ENCODE measurements at places on chromosomes 2 and 18.

GRCh38 chr2:123502931-123503330 is 522.2 kb upstream of the CNTNAP5 start:
- no peak for DNase-seq

- DNase-seq = no peak
Measured at GRCh38 chr2:36553683-36554082, 44.3 kb downstream of the FEZ2 start.

GRCh38 chr2:53422979-53423378 is 344.6 kb upstream of the CHAC2 start:
- no peak for DNase-seq

DNA sequence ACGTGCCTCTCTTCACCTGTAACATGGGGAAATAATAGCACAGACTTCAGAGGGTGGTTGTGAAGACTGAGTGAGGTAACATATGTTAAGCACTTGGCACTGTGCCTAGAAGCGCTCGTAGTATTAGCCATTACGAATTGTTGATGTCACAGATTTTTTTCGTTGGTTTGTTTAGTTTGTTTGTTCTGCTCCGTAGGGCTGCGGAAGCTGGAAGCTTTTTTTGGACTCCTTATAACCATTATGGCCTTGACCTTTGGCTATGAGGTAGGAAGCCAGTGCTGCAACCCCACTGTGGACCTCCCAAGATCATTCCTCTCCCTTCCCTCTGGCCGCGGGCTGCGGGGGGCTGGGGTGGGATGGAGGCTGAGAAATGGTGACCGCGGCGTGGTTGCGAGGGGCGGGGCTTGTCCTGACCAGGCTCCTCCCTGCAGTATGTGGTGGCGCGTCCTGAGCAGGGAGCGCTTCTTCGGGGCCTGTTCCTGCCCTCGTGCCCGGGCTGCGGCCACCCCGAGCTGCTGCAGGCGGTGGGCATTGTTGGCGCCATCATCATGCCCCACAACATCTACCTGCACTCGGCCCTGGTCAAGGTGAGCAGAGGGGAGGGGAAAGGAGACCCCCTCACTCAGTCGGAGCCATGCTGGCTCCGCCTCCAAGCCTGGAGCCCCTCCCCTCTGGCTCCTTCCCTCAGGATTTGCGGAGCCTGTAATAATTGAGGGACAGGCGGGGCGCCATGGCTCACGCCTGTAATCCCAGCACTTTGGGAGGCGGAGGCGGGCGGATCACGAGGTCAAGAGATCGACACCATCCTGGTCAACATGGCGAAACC is 5.5 kb downstream of the SLC11A1 start:
- no peak for DNase-seq

- no peak for DNase-seq
Measured at GRCh38 chr18:5969989-5970403, 74.7 kb upstream of the TMEM200C start.

- no peak for DNase-seq
Measured at GRCh38 chr18:39215920-39216319, 1650.3 kb upstream of the CELF4 start.

DNA sequence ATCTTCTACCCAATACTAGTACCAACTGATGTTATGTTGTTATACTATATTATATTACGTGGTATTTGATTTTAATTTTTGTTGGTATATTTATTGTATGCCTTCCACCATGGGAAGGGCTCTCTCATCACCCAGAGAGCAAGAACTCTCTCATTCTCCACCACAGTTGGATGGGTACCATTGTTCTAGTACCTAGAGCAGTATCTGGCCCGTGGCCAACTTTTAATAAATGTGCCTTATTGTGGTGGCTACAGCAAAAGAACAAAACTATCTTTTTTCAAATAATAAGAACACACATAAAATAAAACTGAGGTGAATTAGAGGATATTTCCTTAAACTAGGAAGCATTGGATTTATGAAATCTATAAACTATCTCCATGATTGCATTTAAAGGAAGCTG is 71.8 kb downstream of the PID1 start:
- no peak for DNase-seq

DNA sequence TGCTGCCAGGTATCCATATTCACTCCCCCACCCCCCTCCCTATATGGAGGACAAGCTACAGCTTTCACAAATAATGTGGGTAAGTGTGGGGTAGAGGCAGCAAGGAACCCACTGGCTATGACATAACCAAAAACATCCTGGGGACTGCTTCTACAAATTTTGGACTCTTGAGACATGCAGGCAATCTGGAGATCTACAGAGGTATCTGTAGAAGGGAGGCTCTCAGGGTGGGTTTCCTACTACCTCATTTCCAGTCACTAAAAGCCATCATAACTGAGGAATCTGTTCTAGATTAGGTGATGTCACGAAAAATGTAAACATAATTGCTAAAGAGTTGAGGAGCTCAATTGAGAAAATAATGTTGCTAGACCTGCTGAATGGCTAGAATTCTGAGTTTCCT is 46.8 kb upstream of the WIPF1 start:
- DNase-seq = no peak

- DNase-seq = no peak
Measured at GRCh38 chr18:2910261-2910660, 63.5 kb downstream of the EMILIN2 start.

- no peak for DNase-seq
Measured at GRCh38 chr18:59908799-59909198, 9.0 kb downstream of the PMAIP1 start.

- no peak for DNase-seq
Measured at GRCh38 chr2:127514485-127514884, 11.8 kb downstream of the IWS1 start.

GRCh38 chr18:77905449-77906055 is 655.9 kb downstream of the GALR1 start:
- DNase-seq = no peak

- DNase-seq = no peak
Measured at GRCh38 chr2:678964-679363, 1.8 kb upstream of the TMEM18 start.

DNA sequence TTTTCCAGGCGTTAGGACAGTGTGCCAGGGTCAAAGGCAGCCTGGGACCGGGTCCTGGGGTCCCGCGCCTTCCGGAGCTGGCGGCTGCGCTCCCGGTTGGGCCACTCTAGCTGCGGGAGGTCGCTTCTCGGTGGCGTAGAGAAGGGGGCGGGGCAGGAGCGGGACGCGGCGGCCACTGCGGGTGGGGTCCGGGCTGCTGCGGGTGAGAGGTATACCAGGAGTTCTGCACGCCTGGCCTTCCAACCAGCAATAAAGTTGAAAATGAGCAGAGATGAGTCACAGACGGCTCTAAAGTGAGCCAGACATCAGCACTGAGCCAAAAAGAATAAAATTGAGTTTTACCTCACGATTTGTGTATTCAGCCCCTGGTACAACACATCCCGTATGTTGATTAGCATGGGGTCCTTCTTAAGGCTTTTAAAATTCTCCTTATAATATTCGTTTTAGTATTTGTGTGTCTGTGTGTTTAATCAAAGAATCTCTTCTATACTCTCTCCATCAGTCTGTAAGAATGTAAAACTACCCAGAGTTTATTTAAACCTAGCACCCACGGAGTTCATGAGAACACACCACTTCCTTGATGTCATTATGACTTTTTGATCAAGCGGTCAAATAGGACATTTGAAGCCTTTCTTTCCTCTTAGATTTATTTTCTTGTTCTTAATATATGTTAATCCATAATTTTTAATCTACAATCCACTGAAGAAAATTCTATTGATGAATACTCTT is at the start of gene C1GALT1C1L:
C1GALT1C1L (minus strand) TSS at position 108 of the 729 bp plus-strand sequence; CDS start at position 1, 107 bp downstream.
- DNase-seq = peak; percentile 73

DNA sequence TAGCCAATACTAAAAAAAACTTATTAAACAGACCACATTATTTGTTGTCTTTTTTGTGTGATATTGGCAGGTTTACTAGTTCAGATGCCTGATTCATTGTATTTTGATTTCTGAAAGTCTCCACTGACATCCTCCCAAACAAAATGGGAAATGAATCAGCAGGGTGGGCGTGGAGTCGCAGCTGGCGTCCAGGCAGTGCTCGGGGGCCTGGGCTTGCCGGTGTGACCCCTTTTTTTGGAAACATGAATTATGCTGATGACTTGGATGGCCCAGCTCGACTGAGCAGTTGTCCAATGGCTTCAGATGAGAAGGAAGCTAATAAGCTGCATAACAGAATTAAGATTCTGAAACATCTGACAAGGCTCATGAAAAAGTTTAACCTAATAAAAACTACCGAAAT is 1.7 kb upstream of the KCNG2 start:
- DNase-seq = no peak

GRCh38 chr2:74646201-74646600 is 1.9 kb downstream of the M1AP start:
- DNase-seq = no peak

DNA sequence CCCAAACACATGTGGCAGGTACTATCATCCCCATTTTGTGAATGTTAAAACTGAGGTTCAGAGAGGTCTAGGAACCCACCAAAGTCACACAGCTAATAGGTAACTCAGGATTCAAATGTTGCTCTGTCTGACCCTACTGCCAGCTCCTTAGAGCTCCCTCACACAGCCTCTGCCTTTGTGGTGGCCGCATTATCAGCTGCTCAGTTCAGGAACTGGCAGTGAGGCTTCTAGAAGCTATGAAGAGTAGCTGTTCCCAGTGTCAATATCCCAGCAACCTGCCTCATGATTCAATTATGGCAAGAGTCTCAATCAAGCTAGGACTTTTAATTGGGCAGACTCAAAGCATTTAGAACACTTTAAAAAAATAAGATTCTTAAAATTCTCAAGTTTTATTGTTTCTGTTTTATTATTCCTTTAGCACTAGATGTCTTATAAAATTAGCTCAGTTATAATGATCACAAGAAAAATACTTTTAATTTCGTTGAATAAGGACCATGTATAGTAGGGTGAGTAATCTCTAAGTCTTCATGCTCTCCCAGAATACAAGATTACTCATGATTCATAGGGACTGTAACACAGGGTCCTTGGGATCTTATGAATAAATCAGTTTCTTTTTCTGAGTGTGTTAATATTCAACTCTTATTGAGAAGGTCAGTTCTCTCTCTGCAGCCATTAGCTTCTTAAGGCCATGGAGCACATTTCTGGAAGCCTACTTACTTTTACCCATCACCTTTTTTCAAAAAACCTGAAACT is 342.7 kb downstream of the RND3 start:
- DNase-seq = no peak

GRCh38 chr2:7773362-7774360 is 856.4 kb downstream of the RNF144A start:
- peak; percentile 74 for DNase-seq

GRCh38 chr2:234596696-234597575 is 100.1 kb upstream of the ARL4C start:
- DNase-seq = no peak
